ENCODE measurements at places on chromosomes 5 and 9.

- DNase-seq, result peak; percentile 45
Observed at GRCh38 chr9:133701321-133701980, 36.7 kb downstream of the SARDH start.

GRCh38 chr5:170365011-170365410 is 24.2 kb downstream of the KCNMB1 start:
- DNase-seq, result no peak

DNA sequence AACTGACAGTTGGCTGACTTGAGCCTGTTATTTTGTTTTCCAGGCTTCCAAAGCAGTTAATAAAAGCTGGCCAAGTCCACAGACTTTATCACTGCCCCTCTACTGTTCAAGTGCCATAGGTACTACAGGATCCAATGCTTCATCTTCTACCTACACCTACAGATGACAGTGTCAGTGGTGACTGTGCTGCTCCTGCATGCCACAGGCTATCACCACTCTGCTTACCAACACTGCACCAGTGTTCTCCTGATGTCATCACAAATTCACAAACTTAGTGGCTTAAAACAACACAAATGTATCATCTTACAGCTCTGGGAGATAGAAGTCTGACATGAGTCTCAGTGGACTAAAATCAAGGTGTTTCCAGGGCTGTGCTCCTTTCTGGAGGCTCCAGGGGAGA is 26.6 kb downstream of the HMGCS1 start:
- no peak for DNase-seq

DNA sequence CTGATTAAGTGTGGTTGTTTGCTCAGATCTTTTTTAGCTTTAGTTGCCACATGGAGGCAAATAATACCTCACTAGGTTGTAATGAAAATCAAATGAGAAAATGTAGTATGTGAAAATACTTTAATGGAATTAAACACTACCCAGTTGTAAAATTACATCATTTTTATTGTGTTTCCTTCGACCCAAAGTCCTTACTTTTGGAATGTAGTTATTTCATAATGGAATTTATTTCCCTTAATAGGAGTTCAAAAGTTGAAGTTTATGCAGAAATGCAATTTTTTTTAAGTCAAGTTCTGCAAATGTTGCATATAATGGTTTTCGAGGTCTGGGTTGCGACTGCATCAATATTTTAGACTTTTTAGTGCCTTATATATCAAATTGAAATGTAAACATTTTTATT is 31.0 kb downstream of the TNPO1 start:
- no peak for DNase-seq

GRCh38 chr5:95925939-95926338 is 35.7 kb downstream of the ELL2 start:
- DNase-seq, result no peak

DNA sequence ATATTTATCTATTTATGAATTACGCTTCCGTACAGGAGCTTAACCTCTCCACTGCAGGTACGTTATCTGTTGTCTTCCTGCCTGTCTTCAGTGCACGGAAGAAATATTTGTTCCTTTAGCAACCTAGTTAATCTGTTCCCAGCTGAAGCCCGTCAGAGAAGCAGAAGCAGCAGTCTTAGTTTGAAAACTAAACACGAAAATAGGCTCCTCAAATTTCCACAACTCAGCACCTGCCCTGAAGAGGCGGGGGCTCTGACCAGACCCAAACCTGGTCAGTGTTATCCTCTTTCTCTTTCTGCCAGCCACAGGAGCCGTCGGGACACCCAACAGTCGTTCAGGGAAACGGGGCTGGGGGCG is 462 bp downstream of the NUDCD2 start:
- no peak for DNase-seq

All from amygdala (tissue), 56 donors.